ENCODE measurements at places on chromosomes 3 and 15.
A peak's percentile ranks its signal among the peaks of the same experiment; 100 is the strongest.

DNA sequence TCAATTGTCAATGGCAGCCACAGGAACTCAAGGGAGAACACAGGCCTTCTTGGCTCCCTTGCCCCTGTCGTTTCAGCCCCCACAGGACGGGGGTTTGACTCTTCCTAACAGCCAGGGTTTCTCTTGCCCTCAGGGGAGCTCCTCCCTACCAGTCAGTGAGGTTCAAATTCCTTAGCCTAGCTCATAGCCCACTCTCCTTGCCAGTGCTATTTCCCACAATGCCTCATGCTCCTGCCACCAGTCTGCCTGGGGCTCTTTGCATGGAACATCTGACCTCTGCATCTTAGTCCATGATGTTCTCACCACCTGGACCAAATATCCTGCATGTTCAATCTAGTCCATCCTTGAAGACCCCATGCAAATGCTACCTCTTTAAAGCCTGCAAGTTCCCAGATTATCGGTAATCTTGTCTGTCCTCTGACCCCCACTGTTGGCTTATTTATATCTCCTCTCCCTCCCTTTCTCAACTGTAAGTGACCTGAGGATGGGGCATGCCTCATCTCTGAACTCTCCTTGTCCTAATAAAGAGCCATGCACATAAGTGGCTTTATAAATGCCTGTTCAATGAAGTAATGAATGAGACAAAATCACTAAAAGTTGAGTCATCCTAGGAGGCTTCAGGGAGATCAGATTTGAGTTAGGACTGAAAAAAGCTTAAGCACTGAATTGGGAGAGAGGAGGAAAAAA lies 78.0 kb downstream of the MYO1E start:
- no peak for DNase-seq

GRCh38 chr15:89728254-89728653 lies 22.8 kb downstream of the MESP1 start:
- DNase-seq: no peak

- DNase-seq: no peak
Observed at GRCh38 chr3:119592861-119593260, 4.8 kb upstream of the PLA1A start.

- DNase-seq: no peak
Observed at GRCh38 chr3:63168179-63168578, 109.9 kb upstream of the SYNPR start.

- no peak for DNase-seq
Observed at GRCh38 chr15:51092480-51093040, 2.1 kb downstream of the TNFAIP8L3 start.

GRCh38 chr3:155676252-155676981 lies 68.5 kb downstream of the PLCH1 start:
- DNase-seq: peak; percentile 34

DNA sequence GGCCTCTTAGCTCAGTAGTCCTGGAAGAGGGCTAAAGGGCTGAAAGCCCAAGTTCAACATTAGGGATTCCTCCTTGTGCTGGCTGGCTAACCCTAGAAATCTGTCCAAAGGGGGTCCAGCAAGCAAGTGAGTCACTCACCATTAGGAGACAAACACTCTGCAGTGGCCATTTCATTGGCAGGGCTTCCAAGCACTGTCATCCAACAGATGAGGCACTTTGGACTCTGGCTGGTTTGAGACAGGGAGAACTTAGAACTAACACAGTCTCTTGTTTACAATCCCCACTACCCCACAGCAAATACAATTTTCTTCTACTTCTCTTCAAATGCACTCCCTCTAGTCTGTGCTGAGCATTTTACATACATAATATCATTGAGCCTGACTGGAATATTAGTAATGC lies 10.1 kb upstream of the WNT5A start:
- DNase-seq: no peak

DNA sequence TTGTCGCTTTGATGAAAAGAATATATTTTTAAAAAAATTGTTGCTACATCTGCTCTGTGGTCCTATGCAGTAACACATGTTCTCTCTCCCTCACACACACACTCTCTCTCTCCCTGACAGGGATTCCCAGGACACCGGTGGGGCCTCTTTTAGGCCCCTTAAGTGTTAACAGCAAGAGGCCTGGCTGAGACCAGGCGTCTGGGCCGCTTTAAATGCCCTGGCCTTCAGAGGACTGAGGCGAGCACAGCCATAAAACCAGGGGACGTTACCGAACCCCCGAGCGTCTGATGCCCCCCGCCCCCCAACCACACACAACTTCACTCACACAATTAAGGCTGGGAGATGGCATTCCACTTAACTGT lies 1.7 kb downstream of the BNC1 start:
- DNase-seq: no peak

DNA sequence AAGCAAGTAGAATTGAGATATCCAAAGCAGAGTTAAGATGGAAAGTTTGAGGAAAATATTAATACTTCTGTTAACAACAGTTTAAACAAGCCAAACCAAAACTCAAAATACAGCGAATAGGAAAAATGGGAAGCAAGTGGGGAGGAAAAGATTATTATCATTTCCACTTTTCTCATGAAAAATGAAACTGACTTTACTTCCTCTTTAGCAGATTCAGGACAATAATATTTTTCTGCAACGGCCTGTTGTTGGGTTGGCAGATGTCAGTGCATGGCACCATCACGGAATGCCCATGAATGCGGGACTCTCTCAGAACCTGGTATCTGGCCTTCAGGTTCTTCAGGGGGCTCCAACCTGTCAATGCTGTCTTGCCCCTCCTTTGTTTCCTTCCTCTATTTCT lies 11.1 kb downstream of the ANKUB1 start:
- DNase-seq: no peak

DNA sequence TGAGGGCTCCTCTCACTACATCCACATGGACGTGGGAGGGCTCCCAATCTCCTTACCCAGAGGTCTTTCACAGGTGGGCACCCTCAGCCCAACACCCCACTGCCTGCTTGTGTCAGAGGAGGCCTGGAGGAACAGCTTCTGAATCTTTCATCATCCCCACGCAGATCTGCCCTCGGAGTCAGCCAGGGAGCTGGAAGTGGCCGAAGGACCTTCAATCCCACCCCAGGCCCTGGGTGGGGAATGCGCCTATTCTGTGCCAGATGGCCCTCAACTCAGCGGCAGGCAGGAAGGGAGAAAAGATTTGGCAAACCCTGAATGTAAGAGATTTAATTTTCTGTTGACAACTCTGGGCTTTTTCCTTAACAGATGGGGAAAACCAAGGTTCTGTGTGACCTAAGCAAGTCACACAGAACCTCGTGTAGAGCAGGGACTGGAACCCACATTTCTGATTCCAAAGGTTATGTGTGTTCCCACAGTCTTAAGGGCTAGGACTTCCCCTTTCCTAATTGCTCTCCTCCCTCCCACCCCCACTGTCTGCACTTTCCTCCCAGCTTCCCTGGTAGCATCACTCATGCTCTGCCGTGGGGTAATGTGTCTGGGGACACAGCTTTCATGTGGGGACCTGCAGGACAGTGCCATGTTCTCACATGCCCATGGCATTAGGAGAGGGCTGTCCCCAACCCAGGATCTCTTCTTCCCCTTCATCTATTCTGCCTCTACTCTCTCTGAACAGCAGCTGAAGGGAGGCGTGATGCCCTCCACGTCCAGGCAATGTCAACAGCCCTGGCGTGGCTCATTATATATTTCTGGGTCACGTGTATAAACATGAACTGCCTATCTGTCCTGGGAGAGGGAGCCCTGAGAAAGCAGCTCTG lies 98.1 kb downstream of the SEMA5B start:
- DNase-seq: no peak

DNA sequence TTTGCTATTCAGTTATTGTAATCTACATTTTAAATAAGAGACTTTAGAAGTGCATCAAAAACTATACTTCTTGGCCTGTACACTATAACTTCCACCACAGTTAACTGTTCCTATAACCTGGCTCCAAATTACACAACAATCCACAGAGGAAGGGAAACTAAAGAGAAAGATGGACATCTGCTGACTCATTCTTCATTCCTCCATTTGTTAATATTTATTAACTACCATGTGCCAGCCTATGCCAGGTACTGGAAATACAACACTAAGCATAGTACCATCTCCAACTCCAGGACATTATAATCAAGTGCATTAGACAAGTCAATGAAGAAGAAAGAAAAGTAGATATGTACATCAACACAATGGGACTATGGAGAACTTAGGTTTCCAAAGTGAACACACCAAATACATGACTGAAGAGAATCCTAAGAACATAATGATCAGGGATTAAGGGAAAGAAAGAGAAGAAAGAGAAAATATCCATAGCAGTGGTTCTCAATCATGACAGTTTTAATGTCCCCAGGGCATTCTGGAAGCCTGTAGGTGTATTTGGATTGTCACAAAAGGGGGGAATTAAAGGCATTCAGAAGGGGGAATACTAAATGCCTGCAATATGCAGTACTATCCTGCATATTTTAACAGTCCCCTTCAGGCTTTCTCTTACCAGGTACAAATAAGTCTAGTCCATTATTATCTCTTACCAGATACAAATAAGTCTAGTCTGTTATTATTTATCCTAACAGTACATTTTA lies 8.9 kb downstream of the ICE2 start:
- DNase-seq: no peak

DNA sequence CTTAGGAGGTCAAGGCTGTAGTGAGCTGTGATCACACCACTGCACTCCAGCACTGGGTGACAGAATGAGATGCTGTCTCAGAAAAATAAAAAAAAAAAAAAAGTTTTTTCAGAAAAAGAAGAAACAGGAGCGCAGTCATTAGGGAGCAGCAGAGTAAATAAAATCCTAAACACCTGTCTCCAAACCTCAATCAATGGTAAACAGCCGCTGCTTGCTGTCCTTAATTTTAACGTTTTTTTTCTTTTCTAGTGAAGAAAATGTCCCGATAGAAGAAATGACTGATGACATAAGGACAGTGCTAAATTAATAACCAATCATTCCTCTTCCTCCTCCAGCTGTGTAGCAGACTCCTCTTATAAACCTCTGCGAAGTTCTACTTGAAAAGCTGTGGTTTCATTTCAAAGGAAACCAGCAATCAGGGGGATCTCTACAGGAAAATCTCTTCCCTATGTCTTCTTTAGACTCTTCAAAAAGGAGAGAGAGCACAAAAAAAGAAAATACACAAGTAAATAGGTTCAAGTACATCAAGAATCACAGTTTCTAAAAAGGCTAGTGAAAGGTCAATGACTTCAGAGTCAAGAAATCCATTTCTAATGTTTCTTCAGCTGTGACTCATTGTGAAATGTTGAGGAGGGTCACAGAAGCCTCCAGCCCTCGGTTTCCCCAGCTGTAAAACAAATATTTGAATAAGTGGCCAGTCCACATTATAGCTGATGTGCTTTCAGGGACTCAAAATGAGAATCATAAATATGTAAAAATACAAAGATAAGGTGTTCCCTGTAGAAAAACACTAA lies 127.6 kb downstream of the TMCO5A start:
- no peak for DNase-seq

DNA sequence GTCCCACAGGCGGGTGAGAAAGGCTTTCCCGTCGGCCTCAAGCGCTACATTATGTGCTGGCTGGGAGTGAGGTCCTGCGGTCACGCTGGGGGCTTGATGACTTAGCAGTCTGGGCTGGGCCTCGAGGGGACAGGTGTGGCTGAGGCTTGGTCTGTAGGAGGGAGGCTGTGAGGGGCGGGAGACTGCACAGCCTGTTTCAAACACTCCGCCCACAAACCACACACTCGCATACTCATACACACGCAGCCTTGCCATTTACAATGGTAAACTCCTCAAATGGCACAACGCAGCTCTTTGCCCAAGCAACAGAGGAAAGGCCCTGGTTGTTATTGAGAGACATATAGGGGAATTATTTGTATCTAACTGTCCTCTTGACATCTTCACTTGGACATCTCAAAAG lies 32.4 kb upstream of the RASGRF1 start:
- no peak for DNase-seq

DNA sequence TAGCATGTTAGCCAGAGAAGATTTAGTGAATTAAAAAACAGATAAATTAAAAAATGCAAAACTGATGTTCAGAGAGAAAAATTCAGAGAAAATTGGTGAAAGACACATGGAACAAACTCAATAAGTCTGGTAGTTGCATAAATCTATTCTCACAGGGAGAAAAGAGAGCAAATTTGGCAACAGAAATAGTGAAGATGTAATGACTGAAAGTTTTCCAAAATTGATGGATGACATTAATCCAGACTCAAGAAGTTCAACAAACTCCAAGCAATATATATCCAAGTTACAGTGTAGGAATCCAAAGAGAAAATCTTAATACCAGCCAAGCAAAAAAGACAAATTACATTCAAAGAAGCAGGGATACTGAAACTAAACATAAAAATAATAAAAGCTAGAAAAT lies 302.7 kb upstream of the ARPP21 start:
- no peak for DNase-seq

GRCh38 chr3:86845726-86846125 lies 145.2 kb downstream of the VGLL3 start:
- DNase-seq: no peak

- no peak for DNase-seq
Observed at GRCh38 chr3:45548681-45549075, 45.9 kb upstream of the LIMD1 start.

DNA sequence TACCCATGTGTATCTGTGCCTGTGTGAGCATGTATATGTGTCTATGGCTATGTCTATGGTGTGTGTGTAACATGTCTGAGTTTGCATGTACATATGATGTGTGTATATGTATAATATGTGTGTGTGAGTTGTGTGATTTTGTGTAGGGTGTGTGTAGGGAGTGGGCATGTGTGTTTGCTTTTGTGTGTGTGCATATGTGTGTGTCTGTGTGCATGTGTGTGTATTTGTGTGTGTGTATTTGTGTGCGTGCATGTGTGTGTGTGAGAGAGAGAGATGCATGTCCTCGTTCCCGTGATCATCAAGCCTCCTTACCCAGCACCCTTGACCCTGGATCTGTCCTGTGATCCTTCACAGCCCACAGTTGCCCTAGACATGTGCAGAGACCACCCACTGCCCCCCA lies 79.5 kb downstream of the LINGO1 start:
- no peak for DNase-seq

DNA sequence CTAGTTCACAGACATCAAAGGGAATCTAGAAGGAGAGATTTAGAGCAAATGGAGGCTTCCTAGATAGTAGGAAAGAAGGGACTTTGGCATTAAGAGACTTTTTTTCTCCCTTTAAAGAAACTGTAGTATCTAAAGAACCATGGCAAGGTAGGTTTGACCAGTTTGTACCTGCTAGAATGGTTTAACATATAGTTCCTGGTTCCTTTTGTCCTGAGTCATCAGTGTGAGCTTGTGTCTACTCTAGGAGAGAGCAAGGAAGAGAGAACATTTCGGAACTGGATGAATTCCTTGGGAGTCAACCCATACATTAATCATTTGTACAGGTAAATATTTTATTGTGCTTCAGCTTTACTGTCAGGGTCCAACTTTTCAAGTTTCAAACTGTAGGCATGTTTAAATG lies 29.6 kb upstream of the TRPC1 start:
- no peak for DNase-seq

DNA sequence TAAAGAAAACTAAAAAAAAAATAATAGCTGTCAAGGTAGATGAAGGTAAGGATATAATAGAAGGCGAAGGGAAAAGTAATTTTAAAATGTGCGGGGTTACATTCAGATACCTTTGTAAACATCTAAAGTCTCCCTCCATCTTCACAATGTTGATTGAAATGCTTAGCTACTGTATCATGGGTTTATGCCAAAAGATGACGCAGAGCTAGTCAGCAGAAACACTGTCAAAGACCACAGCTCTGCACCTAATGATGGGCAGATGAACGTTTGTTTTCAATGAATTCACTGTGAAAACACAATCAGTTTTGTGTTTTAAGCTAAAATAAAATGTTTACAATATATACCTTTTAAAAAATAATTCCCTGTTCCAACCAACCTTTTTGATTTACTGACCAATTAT lies 61.2 kb downstream of the RFTN1 start:
- no peak for DNase-seq

Data from G401 (cell line).